NB4 (cell line): ENCODE measurements at places on chromosomes 6 and 20.

DNA sequence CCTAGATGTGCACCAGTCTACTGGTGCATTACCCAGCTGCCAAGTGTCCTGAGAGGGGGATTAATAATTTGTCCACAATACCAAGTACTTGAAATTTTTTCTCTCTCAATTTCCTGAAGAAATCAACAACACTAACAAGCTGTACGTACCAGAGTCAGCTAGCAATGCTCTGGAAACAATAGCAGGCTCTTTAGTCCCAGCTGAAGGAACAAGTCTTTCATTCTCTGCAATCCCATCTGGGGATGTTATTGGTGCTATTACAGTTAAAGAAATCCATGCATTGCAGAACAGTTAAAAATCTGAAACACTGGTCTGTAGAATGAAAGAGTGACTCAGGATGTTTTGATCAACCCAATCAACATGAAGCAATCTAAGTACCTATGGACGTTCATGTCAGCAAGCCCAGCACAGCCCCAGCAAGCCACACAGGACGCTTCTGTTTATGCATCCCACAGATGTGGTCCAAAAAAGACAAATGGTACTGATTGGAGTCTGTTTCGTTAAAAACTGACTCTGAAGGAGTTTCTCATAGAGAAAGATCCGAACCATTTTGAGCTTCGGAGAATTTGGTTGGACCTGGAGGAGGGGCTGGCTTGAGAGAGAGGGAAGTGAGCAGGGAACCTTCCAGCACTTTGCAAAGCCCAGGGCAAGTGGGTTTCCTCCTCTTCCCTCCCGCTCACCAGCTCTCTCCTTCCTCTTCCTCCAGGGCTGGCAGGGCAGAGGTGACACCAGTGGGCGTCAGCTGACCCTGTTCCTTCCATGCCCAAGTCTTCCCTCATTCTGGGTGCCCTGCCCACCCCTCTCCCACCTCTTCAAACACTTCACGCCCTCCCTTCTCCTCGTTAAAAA is 11.9 kb downstream of the PRR18 start:
- DNase-seq: no peak

GRCh38 chr20:10309326-10309725 is 90.7 kb downstream of the SNAP25 start:
- no peak for DNase-seq

DNA sequence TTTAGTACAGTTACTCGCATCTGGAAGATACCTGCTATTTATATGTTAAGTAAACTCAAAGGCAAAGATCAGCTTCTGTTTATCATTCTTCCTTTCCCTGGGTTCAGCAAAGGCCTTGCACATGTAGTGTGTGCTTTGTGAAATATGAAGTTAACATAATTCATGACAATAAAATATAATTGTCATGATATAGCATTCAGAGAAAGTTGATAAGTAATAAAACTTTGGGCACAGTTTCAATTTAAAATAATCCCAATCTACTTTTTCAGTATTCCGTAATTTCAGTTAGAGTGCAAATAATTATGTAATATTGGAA is 51.9 kb upstream of the ZNF217 start:
- DNase-seq: no peak

- DNase-seq: no peak
Measured at GRCh38 chr6:165732696-165733488, 69.9 kb upstream of the PDE10A start.

- DNase-seq: peak; percentile 81
Measured at GRCh38 chr20:20668639-20669038, 43.8 kb downstream of the RALGAPA2 start.

DNA sequence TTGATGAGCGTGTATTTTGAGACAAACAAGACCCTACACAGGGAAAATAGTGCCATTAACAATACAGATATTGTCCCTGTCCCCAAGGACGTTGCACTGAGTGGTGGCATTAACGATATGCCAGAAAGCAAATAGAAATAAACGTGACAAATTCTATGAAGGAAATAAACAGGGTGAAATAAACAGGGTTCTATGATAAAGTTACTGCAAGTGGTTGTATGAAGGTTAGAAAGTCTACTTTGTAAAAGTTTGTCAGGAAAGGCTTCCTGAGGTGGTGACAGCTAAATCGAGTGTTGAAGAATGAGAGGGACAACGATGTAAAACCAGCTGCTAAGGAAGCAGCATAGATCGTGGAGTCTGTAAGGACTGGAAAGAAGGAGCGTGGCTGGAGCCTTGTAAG is 380.2 kb downstream of the LAMA2 start:
- no peak for DNase-seq
